ENCODE measurements at places on chromosomes 7 and 10.

DNA sequence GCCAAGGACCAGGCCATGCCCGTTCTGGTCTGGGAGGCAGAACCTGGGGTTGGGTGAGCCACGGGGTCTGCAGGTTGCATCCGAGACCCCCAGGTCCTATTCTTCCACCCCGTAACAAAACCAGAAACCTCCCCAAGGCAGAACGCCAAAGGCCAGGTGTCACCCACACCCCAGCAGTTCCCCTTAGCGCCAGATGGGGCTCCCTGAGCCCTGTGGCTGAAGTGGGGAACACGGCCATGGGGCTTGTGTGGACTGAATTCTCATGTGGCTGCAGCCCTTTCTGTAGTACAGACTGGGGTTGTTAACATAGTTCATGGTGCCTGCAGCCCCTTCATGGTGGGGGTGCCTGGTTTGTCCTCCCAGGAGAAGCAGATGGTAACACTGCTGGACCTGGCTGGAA, 10.2 kb downstream of the BRI3 start:
- no peak for DNase-seq

DNA sequence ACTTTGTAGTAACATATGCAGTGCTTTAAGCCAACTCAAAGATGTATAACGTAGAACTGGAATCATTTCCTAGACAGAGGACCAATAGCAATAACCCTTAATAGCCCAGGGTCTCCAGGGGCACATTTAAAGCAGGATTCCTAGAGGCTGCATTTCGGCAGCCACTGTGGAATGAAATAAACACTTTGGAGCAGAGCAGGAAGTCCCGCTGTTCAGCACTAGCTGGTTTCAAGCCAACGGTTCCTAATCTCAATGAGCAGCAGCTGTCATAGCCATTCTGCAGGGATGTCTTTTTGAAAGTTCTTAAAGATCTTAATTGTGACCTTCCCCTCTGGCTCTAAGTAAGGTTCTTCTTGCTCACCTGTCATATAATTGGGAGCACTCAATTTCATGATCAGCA, 18.4 kb upstream of the MACROH2A2 start:
- DNase-seq, result no peak

DNA sequence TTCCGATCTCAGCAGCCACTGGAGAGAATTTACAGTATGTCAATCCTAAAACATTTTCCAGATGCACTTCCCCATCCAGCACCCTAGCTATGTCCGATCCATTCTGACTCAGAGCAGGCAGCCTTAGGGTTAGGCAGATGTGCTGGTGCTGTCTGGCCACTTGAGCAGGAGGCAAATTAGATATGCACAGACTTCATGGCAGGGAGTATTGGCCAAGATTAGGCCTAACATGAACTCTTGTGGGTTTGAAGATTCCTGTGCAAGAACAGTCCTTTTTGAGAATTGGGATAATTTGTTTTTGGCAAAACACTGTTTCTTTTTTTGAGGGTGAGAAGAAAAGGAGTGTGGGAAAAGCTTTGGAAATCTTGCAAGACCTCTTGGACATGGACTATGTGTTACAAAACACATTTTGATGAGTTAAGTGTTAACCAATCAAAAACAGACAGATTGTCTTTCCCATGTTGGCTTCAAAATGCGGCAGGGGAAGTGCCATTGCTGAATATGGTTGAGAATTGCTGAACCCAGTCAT, 218.6 kb upstream of the INHBA start:
- DNase-seq, result no peak

GRCh38 chr10:35784751-35785150, 142.7 kb upstream of the FZD8 start:
- DNase-seq, result no peak

GRCh38 chr10:14397066-14397465, 66.3 kb upstream of the FRMD4A start:
- DNase-seq, result no peak

- no peak for DNase-seq
Measured at GRCh38 chr7:87878208-87878735, 2.0 kb downstream of the DBF4 start.

- no peak for DNase-seq
Measured at GRCh38 chr7:128672927-128673517, 930 bp downstream of the GARIN1A start.

DNA sequence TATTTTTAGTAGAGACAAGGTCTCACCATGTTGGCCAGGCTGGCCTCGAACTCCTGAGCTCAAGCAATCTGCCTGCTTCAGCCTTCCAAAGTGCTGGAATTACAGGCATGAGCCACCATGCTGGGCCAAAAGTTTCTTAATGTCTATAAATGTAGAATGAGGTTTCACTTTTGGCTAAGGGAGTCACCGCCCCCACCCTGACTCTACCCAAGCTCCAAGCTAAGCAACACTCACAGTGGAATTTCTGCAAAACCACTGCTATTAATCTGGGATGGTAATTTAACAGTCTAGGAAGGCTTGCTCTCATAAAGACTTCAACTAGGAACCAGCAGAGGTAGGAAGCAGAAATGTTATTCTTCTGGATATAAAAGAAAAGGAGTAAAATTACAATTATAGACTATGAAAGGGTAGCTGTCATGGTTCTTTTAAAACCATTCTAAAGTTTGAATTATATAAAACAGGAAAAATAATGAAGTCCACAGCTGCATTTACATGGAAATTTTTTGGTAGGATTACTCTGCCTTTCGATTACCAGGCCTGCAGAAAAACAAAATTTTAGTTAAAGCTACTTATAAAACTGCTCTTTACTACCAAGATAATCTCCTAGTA, 211.6 kb downstream of the SFMBT2 start:
- DNase-seq, result no peak

DNA sequence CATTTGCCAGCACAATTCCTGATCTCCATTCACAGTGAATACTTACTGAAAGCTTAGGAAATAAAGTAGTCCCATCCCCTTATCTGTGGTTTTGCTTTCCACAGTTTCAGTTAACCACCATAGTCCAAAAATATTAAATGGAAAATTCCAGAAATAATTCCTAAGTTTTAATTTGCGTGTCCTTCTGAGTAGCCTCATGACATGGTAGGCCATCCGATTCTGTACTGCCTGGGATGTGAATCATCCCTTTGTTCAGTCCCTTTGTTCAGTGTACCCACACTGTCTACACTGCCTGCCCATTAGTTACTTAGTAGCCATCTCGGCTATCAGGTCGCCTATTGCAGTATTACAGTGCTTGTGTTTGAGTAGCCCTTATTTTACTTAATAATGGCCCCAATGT, 14.2 kb downstream of the RAB11FIP2 start:
- no peak for DNase-seq

DNA sequence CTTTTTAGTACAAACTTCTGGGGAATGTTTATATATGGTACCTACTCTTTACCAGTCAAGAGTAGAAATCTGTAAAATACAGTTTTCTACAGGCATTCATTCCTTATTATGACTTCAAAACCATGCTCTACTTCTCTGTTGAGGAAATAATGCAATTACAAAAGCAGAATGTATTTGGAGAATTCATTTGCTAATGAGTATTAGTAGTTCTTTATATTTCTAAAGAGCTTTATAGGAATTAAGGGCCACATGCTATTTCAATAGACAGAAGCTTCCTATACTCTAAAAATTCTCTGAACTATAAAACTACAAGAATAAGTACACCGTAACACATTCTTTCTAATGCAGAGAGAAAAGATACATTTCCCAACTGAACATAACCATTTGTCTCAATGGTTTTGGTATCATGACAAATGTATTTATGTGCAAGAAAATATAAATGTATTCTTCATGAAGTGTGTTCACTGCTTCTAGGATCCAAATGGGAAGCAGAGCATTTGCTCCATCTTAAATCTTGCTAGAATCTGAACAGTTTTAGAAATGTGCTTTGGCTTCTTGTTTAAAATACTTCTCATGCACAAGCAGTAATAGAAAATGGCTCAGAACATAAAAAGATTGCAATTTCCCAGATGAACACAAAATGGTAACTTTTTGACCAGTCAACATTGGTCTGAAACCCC, 21.8 kb downstream of the CDK1 start:
- no peak for DNase-seq

DNA sequence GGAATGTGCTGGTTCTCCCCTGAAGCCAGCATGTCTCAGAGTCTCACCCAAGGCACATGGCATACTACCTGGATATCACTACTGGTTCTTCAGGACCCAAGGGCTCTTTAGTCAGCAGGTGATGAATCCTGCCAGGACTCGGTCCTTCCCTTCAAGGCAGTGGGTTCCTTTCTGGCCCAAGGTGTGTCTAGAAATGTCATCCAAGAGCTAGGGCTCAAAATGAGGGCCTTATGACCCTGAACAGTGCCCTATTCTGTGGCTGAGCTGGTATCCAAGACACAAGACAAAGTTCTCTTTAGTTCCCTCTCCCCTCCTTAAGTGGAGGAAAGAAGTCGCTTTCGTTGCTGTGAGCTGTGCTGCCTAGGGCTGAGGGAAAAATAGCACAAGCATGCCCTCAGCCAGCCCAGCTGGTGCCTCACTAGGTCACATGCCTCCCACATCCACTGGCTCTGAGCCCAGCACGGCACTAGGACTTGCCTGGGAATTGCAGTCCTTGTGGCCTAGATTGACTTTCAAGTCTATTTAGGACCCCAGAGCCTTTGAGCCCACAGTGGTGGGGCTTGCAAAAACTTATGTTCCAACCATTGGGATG, 106.0 kb downstream of the BMS1 start:
- DNase-seq, result no peak
